Germinal center (tissue), 1 donor: ENCODE measurements at places on chromosomes 1 and 21.

- no peak for DNase-seq
Observed at GRCh38 chr1:91791103-91791502, 94.8 kb downstream of the TGFBR3 start.

- DNase-seq, result no peak
Observed at GRCh38 chr1:163076981-163077761, 8.0 kb downstream of the RGS4 start.

GRCh38 chr1:166843769-166844596 is 4.7 kb downstream of the POGK start:
- no peak for DNase-seq

DNA sequence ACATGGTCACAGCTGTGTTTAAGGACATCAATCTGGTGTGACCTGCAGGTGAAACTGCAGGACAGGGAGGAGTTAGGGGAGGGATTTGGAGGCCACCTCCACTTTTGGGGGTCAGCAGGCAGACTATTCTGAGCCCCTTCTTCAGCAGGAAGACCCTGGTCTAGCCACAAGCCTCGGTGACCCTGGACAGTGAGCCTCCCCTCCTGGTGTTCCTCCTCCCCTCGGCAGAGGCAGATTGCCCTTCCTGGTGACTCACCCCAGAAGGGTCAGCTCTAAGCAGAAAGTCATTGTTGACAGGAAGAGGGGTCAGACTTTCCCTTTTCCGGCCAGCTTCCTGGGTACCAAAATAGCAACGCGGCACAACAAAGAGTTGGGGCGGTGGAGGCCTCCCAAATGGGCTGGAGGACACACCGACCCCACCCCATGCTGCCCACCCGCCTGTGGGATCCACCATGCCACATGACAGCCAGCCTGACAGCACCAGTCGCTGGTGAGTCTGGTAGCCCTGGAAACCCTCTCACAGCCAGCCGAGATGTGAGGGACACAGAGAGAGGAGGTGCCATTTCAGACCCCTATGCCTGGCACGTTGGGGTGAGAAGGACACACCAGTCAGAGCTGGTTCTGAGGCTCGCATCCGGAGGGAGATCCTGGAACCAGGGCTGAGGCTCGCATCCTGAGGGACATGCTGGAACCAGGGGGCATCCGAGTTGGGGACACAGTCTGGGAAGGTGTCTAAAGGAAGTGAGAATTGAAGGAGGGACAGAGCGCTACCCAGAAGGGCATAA is 14.7 kb upstream of the CSF1 start:
- no peak for DNase-seq

DNA sequence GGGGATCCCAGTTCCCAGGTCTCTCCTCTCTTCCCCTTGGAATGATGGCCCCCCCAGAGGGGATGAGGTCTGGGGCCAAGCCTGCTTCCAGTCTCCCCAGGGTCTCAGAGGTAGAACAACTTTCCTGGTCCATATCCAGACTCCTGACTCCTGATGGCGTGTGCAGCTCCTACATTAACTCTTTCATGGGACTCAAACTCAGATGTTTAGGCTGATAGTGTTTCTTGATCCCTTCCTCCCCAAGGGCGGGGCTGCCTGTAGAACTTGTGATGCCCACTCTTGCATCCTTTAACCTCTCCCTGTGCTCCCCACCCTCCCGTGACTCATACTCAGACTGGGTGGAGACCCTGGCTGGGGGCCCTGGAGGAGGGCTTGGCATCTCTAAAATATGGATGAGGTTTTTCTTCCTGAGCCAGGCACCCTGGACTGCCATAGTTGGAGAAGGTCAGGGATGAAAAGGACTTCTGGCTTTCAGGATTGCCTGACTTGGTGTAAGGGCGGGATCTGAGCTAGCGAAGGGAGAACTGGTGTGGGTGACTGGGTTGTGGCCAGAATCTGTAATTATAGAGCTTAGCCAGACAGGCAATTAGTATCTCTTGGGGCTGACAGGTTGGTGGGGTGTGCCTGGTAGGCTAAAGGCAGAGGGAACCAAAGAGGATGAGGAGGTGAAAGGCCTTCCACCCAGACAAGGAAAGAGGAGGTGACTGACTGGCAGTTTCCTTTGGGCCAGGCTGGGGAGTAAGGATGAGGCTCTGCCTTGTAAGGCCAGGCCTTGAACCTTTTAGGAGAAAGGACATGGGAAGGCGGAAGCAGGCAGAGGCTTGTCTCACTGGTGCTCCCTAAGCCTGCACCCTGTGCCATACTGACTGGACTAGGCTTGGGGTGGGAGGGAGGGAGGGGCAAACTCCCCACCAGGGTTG is 1.5 kb downstream of the ATP8B2 start:
- DNase-seq, result no peak

DNA sequence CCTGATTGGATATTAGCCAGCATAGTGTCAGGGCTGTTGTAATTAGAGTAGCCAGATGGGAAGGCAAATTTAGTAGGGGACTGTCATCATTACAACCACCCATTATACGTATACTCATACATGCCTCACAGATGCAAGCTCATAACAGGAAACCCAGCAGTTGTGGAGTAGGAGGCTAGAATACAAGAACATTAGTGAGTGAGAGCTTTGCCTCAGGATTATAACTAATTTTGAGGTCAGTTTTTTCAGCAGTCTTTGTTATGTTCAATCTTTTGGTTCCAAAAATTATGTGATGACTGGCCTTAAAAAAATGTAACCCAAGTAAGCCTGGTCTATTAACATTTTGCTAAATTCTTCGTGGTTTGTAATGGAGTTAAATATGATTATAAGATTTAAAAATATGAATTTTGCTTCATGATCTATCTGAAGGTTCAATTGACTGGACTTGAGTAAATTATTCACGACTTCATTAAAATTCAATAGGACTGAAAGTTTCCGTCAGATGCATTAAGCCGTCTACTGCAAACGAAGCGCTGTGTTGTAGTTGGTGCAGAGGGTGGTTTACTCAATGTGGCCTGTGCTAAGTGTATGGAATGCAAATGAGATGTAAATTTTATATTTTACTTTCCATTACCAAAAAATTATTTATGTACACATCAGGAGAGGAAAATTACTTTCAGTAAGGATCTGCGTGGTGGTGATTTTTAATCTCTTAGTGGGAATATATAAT is 48.8 kb downstream of the KCNK1 start:
- no peak for DNase-seq
